ENCODE measurements at places on chromosomes 1 and 21. TPM values are rescaled to one million over a fixed set of nuclear protein-coding genes. Genes with fewer than 3 reads are reported as not detected.

- peak; percentile 73 for DNase-seq
Observed at GRCh38 chr21:35905096-35905962, 155.0 kb downstream of the SETD4 start.

GRCh38 chr1:226506921-226507320 is 41.6 kb upstream of the STUM start:
- no peak for DNase-seq

- no peak for DNase-seq
Observed at GRCh38 chr1:55955016-55955621, 624.2 kb downstream of the PLPP3 start.

DNA sequence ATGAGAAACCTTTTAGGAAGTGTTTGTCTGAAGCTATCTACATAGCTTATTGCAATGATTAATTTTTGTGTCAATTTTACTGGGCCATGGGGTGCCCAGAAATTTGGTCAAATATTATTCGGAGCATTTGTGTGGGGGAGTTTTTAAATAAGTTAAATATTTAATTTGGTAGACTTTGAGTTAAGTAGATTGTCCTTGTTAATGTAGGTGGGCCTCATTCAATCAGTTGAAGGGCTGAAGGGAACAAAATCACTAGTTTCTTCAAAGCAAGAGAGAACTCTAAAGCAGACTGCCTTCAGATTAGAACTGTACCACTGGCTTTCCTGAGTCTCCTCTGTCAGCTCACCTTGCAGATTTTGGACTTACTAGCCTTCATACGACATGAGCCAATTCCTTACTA is 1008.6 kb upstream of the ADAMTS5 start:
- DNase-seq, result no peak

Gene SPRR2A
- not detected for total RNA-seq

DNA sequence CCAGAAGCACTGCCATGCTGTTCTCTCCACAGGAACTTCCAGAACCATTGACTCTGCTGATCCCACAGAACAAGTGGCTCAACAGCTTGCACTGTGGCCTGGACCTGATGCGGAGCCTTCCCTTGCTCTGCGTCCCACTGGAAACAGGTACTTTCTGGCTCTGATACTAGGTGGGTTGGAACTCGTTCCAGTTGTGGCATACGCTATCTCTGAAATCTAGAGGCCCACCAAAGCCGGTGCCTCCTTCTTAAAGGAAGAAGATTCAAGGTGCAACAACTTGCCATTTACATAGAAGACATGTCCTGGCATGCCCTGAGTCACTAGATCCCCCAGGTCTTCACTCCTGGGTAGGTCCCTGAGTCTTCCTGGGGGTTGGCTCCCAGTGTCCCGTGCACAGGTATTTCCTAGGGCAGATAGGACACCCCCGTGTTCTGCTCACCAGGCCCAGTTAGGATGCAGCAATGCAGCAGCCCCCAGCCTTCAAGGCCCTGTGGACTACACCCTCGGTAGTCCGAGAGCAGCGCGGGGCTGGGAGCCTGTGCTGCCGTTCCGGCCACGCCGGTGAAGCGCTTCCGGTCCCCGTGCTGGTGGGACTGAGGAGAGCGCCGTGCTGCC is 10.8 kb upstream of the PCBP3 start:
- no peak for DNase-seq

DNA sequence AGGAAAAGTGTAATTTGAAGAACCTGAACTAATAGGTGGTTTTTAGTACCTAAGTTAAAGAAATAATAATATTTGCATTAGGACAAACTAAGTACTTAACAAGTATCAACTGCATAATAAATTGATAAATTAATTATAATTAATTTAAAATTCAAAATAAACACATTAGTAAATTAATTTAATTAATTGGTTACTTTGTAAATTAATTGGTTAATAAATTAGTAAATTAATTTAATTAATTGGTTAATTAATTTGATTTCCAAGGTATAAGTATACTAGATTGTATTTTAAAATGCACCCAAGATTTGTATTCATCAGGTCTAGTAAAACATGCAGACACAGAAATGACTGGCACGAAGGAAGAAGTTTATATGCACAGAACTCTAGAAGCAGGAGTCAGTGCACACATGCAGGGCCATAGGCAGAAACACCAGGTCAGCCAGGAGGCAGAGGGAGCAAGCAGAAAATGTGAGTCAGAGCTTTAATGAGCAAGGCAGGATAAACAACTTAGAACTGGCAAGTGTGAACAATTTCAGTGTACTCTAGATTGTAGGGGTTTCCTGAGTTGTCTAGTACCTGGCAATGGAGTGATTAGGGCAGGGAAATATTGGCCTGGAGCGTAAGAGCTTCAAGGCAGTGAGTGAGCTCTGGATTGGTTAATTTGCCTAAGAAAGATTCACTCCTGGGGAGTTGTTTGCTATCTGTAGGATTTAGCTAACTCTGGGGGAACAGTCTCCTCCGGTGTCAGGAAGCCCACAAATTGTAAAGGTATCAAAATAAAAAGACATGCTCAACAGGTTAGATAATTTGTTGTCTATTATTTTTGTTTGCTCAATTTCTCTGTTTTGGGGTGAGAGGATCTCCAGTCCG is 665.7 kb downstream of the MRPL39 start:
- DNase-seq, result no peak

- DNase-seq, result peak; percentile 42
Observed at GRCh38 chr1:180343921-180344769, 114.1 kb downstream of the LHX4 start.

- no peak for DNase-seq
Observed at GRCh38 chr1:93095804-93096585, 16.9 kb downstream of the MTF2 start.

Gene CHIA
- total RNA-seq, result not detected

Gene LYPD8
- not detected for total RNA-seq

Gene SHISA4
- 20.9 TPM for total RNA-seq

Gene CELA2A
- not detected for total RNA-seq

Gene NDUFV3
- 53.1 TPM for total RNA-seq

GRCh38 chr1:197150336-197151005 is 4.0 kb upstream of the ASPM start:
- DNase-seq, result no peak

DNA sequence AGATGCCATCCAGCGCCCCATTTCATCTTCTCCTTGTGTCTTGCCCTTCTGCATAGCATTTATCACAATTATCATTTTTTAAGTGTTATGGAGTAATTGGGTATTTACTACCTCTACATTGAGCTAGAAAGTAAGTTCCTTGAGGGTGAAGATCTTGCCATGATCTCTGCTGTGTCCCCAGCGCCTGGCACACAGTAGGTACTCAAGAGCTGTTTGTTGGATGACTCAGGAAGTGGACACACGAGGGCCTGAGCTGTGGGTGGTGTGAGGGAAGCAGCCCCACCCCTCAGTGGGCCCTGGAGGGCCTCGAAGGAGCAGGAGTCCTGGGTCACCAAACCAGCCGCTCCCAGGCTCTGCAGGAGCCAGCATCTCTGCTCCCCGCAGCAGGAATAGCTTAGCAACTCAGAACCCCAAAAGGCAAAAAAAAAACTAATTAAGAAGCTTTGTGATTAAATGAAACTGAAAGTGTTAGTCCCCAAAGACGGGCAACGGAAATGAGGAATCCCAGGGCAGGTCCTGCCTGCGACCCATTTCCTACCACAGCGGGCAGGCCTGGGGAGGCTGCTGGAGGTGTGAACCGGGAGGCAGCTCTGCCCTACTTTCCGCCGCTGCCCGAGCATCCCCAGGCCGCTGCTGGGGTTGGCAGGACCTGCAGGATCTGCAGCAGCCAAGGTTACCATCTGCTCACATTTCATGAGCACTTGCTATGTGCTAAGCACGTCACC is 87.7 kb downstream of the LACTBL1 start:
- DNase-seq, result no peak

Measured in fibroblast of the aortic adventitia (primary cell).